ENCODE measurements at places on chromosomes 5 and 9. TPM values are rescaled to one million over a fixed set of nuclear protein-coding genes. Genes with fewer than 3 reads are reported as not detected.

DNA sequence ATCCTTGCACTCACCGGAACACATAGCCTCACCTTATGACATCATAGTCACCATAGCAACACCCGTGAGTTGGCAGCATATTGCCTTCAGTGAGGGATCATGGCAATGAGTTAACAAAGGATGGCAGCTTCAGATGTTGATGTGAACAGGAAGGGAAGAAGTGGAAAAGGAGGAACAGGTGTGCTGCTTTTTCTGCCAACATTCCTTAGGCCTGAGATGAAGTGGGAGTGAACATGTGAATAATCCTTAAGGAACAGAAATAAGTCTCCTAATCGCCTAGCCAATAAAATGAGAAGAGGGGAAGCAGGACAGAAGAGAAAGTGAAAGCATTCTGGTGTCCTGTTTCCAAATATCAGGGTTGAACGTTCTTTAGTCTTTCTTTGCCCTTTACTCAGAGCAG lies 360.0 kb downstream of the BRINP1 start:
- DNase-seq: no peak

GRCh38 chr9:130454096-130454811 lies 9.5 kb downstream of the ASS1 start:
- no peak for DNase-seq

- no peak for DNase-seq
Measured at GRCh38 chr5:73727470-73727869, 101.5 kb downstream of the ARHGEF28 start.

DNA sequence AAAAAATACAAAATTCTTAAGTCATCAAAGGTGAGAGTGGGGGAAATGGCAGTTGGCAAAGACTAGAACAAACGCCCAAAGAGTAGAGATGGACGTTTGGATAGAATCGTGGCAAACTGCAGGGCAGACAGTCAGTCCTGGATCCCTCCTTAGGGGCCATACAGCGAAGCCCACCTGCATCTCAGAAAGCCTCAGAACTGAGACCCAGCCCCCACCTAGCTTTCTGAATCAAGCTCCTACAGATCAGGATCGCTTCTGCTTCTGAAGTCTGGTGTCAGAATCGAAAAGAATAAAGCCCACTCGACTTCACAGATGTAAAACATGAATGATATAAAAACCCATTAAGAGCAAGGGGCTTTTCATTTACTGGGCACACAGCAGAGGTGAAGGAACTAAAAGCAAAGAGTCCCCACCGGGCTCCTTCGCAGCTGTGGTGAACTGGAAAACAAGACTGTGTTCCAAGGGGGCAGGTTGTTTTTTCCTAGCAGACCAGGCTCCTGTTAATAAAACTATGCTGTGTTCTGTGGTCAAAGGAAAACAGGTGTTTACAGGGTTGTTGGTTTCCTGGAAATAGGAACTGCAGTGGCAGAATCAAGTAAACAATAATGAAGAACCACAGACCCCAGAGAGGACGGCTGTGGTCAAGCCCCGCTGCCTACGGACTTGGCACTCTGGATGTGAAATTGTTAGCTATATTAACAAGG lies 91.8 kb downstream of the TLE1 start:
- no peak for DNase-seq

DNA sequence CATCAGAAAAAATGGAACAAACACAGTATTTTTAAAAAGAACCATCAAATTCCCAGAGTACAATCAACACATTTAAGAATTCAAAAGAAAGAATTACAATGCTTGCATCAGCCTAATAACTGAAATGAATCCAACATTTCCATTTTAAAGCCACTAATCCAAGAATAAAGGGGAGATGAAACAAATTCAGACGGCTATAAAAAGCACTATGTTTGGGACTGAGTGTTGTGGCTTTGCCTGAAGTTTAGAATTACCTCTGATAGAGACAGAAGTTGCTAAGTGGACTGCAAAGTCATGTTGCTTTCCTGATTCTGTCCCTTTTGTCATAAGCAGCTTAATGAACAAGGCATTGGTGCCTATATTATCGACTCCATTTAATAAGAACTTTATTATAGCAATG lies 135.4 kb upstream of the RGMB start:
- no peak for DNase-seq

DNA sequence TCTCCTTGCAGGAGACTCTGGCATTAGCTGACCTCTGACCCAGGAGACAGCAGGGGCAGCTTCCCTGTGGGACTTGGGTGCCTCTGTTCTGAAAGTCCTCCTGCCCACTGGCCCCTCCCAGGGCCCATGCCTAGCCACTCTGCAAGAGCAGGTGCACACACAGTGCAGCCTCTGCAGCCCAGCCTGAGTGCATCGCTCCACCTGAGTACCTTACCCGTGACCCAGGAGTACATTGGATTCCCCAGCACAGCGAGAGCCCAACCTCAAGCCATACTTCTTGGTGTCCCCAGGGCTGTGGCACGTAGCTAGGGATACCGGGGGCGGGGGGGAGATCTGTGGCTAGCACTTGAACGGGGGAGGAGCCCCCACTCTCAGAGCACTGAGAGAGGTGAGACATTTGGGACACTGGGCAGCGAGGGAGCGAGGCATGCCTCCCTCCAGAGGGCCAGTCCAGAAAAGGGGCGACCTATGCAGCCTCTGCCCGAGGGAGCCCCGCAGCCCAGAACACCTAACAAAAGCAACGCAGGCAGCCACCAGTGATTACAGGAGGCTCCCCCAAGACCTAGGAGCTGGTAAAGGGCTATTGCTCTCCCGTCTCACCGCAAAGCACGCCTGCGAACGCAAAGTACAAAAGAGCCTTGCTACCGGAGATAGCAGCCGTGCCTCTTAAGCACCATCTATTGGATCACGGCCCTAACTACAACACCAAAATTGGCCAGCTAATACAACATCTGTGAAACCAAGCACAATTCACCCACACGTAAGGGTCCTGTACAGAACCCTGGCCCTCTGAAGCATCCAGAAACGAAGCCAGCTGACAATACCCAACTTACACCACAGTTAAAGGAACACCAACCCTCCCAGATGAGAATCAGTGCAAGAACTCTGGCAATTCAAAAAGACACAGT lies 826 bp upstream of the PRDM9 start:
- DNase-seq: no peak

- peak; percentile 72 for DNase-seq
Measured at GRCh38 chr5:6633469-6634245, 417 bp downstream of the SRD5A1 start.

DNA sequence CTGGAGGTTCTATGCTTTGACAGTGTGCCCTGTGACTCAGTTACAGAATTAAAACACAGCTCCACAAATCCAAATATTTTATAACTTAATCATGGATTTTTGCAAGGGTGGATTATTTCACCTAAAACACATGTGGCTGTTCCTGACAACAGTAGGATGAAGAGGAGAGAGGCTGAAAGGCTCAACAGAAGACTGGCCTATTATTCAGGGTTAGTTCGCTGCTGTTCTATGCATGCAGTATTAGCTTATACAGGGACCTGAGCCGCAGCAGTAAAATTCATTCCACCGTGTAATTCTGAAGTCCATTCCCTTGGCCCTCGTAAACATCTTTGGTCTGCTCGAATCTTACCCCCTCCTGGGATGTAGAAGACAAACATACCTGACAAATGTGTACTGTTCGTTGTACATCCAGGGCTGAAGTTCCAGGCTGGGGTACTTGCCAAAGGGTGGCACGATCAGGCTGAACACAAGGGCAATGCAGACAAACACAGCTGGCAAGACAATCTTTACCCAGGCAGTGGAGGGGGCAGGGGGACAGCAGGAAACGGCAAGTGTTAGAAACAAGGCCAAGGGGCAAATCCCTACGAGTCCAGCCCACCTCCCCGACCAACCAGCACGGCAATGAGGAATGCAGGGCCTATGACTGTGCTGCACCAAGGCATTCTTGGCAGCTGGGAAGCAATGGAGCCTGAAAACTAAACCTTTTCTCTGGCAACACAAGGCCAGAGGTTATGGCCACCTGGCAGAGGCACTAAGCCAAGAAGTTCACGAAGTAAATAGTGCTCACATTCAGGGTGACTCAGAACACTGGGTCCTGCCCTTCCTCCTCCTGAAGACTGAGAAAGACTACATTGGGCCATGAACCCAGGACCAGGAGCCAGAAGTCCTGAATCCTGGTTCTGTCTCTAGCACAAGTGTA lies 46.8 kb downstream of the NIPSNAP3B start:
- DNase-seq: no peak

DNA sequence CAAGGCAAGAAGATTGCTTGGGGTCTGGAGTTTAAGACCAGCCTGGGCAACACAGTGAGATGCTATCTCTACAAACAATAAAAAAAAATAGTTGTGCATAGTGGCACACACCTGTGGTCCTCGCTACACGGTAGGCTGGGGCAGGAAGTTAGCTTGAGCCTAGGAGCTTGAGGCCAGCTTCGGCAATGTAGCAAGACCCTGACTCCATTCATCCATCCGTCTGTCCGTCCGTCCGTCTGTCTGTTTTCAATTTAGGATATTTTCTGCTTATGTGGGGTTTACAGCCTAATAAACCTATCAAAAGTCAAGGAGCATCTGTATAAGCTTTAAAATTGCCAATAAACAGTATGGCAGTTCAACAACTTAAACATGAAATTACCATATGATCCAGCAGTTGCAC lies 19.7 kb downstream of the HMGCR start:
- DNase-seq: no peak

ZNF483 gene
- total RNA-seq: 20.3 TPM

NUTM2F gene
- not detected for total RNA-seq

SPATA31A5 gene
- not detected for total RNA-seq

LURAP1L gene
- 17.8 TPM for total RNA-seq

SPACA9 gene
- total RNA-seq: 12.7 TPM

C5orf58 gene
- total RNA-seq: not detected

MELK gene
- total RNA-seq: not detected

Measured in sigmoid colon (tissue), 7 donors.